ENCODE measurements at places on chromosomes 13 and 19.

GRCh38 chr13:95153647-95154412 lies 147.4 kb downstream of the ABCC4 start:
- no peak for DNase-seq

GRCh38 chr19:51572410-51572809 lies 1.3 kb downstream of the ZNF175 start:
- no peak for DNase-seq

DNA sequence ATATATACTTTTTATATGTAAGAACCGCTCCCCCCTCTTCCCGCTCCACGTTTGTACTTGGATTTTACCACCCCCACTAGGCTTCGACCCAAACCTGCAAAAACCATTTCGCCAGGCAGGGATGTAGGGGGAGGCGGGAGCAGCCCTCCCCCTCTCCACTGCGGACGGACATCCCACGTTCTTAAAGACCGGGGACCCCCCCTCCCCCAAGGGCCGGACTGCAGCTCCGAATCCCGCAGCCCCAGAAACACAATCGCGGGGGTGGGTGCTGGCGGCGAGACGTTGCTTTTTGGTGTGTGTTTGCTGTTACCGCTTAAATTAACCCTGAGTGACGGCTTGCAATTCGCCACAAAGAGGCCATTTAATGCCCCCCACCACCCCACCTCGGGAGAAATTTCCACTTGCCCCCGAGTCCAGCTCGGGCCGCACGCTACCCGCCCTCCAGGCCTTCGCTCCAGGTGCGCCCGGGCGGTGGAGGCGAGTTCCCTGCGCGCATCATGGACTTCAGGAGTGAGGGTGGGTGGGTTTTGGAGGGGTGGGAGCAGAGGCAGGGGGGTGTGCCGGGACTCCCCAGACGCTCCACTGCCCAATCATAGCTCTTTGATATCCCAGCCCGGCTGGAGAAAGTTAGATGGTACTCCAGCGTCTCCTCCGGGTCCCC lies 15.8 kb downstream of the NFIX start:
- DNase-seq, result no peak

- no peak for DNase-seq
These were observed 47.5 kb downstream of the SPATA13 start for GRCh38 chr13:24207841-24208667.

GRCh38 chr13:100962585-100962984 lies 288.0 kb upstream of the TMTC4 start:
- DNase-seq, result no peak

DNA sequence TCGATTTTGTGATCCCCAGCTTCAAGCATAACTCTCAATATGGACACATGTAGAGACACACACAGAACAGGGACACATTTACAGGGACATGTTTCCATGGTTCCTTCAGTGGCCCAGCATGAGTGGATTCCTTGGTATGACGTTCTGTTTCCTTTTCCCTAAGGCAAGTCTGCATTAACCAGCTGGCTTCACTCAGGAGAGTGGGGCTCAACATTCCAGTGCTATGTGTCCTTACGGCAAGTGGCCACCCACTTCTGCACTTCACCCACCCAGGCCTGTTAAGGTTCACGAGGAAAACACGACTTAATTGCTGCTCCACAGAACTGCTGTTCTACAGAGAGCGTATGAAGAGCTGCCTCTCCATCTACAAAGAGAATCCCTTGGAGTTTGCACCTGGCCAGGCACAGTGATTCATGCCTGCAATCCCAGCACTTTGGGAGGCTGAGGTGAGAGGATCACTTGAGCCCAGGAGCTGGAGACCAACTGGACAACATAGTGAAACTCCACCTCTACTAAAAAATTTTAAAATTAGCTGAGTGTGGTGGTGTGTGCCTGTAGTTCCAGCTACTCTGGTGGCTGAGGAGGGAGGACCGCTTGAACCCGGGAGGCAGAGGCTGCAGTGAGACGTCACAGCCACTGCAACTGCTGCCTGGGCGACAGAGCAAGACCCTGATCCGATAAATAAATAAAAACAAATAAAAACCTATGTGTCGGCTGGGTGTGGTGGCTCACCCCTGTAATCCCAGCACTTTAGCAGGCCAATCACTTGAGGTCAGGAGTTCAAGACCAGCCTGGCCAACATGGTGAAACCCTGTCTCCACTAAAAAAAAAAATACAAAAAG lies 32.5 kb downstream of the BRD4 start:
- peak; percentile 86 for DNase-seq

DNA sequence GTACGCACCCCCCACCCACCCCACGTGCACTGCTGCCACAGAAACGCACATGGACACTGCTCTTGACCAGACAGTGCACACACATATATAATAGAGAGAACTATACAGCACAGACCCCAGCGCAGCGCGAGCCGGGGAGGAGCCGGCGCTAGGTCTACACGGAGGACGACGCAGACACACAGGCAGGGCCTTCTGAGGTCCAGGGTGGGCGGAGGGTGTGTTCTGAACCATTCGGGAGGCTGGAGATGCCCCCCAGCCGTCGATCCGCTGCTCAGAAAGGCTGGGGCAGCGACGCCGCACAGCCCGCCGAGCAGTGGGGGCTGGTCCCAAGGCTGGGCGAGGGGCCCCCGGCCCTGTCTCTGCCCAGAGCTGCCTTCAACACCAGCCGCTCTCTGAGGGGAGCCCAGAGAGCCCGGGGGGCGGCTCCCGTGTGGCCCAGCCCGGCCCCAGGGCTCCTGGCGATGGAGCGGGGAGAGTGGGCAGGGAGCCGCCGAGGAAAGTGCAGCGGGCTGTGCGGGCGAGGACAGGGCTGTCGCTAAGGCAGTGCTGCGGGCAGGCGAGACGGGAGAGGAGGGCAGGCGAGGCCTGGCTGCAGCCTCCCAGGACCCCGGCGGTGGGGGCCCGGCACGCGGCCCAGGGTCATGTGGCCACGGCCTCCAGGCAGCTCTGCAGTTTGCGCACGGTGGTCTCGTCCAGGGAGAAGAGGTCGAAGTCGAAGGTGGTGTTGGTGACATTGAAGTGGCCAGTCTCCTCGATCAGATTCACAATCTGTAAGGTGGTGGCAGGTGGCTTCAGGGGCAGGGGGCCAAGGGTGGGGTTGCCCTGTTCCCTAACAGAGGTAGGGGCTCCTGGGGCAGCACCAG lies 67.1 kb downstream of the MLLT1 start:
- DNase-seq, result no peak

GRCh38 chr13:110047496-110047895 lies 259.5 kb downstream of the COL4A1 start:
- DNase-seq, result peak; percentile 9

DNA sequence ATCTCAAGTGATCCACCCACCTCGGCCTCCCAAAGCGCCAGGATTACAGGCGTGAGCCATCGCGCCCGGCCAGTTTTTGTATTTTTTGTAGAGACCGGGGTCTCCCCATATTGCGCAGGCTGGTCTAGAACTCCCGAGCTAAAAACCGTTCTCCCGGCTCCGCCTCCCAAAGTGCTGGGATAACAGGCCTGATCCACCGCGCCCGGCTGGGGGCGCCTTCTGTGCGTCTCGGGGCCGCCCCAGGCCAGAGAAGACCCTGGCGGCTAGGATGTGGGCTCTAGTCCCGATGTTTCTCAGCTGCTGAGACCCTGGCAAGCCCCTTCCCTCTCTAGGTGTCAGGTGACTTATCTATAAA lies 3.6 kb downstream of the ARHGAP45 start:
- DNase-seq, result no peak

GRCh38 chr13:20559659-20560356 lies 7.1 kb upstream of the IFT88 start:
- DNase-seq, result no peak

GRCh38 chr19:44692379-44692721 lies 6.6 kb upstream of the CEACAM16 start:
- no peak for DNase-seq

- no peak for DNase-seq
These were observed 17.9 kb downstream of the COG3 start for GRCh38 chr13:45482571-45483173.

- DNase-seq, result no peak
These were observed 28.7 kb downstream of the ZMYM5 start for GRCh38 chr13:19834704-19835103.

DNA sequence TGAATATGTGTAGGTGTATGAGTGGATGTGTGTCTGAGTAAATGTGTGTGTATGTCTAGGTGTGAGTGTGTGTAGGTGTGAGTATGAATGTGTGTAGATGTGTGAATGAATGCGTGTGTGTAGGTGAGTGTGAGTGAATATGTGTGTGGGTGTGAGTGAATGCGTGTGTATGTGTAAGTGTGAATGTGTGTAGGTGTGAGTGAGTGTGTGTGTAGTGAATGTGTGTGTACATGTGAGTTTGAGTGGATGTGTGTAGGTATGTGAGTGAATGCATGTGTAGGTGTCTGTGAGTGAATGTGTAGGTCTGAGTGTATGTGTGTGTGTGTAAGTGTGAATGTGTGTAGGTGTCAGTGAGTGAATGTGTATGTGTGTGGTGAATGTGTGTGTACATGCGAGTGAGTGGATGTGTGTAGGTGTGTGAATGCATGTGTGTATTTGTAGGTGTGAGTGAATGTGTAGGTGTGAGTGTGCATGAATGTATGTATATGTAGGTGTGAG lies 201.0 kb upstream of the ZNF536 start:
- no peak for DNase-seq

- no peak for DNase-seq
These were observed 217.6 kb downstream of the PCCA start for GRCh38 chr13:100306434-100306999.

- DNase-seq, result no peak
These were observed 34.5 kb downstream of the ARHGEF18 start for GRCh38 chr19:7383284-7383683.

DNA sequence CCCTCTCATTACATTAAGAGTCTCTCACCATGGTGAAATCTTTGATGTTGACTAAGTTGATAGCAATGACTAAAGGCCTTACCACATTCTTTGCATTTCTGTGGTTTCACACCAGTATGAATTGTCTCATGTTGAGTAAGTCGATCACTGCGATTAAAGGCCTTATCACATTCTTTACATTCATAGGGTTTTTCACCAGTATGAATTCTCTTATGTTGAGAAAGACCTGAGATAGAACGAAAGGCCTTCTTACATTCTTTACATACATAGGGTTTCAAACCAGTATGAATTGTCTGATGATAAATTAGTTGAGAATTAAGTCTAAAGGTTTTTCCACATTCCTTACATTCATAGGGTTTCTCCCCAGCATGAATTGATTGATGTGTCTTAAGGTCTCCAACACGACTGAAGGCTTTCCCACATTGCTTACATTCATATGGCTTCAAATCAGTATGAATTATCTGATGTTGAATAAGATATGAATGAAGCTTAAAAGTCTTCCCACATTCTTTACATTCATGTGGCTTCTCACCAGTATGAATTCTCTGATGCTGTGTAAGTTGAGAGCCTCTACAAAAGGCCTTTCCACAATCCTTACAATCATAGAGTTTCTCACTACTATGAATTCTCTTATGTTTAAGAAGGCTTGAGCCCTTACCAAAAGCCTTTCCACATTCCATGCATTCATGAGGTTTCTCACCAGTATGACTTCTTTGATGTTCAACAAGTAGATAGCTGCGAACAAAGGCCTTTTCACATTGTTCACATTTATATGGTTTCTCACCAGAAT lies 45.6 kb downstream of the ZNF283 start:
- DNase-seq, result peak; percentile 4

- DNase-seq, result no peak
These were observed 65.6 kb downstream of the ADGRE1 start for GRCh38 chr19:6952956-6953355.

GRCh38 chr19:5943045-5943444 lies 29.0 kb downstream of the CAPS start:
- no peak for DNase-seq

GRCh38 chr13:30043631-30043925 lies 193.2 kb upstream of the UBL3 start:
- DNase-seq, result no peak

- DNase-seq, result no peak
These were observed 387.2 kb downstream of the GPC5 start for GRCh38 chr13:91785431-91786119.

GRCh38 chr19:55563261-55563690 lies 17.4 kb downstream of the ZNF579 start:
- DNase-seq, result no peak

DNA sequence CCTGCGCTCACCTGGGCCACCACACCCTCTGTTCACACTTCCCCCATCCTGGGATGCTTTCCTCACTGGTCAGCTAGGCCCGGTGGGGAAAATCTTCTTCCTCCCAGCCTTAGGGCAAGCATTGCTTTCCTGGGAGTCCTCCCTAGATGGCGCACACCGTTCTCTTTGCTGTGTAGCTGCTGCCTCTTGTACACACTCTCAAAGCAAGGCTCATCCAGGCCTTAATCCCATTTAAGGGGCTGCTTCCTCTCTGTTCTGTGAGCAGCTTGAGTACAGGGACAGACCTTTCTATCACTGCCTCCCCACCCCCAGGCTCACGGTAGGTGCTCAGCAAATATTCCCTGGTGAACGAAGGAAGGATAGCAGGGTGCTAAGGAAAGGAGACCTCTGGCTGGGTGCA lies 11.1 kb downstream of the SLC7A10 start:
- peak; percentile 30 for DNase-seq

GRCh38 chr13:52377898-52378297 lies 28.1 kb downstream of the THSD1 start:
- peak; percentile 4 for DNase-seq

- no peak for DNase-seq
These were observed 1.8 kb downstream of the PCDH17 start for GRCh38 chr13:57633141-57633949.

GRCh38 chr13:44904967-44905366 lies 84.3 kb downstream of the NUFIP1 start:
- peak; percentile 42 for DNase-seq

DNA sequence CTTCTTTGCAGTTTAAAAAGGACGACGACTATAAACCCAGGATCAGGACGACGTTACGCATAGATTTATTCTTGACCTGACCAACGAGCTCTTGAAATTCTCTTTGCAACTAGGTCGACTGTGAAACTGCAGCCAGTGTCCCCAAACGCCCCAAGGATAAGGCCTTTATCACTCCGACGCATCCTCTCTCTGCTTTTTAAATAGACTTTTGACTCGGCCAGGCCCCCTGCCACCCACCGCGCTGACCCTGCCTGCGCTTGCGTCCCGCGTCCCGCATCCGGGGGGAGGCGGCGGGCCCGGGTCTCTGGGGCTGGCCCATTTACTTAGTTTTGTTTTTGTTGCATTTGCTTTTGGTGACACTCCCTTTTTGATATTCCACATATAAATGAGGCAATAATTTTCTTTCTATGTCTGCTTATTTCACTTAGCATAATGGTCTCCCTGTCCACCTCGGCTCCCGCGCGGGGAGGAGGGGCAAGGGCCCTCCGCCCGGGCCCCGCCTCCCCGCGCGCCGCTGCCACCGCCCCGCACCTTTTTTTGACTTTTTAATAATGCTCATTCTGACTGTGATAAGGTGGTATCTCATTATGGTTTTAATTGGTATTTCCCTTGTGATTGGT lies 17.4 kb downstream of the RB1 start:
- DNase-seq, result no peak

Data from trophoblast cell (in vitro differentiated cells and primary cell).